NCI-H2081 (cell line): ENCODE measurements at places on chromosomes 2 and 18.

GRCh38 chr2:240851078-240851991 lies 17.3 kb upstream of the AGXT start:
- peak; percentile 77 for DNase-seq

DNA sequence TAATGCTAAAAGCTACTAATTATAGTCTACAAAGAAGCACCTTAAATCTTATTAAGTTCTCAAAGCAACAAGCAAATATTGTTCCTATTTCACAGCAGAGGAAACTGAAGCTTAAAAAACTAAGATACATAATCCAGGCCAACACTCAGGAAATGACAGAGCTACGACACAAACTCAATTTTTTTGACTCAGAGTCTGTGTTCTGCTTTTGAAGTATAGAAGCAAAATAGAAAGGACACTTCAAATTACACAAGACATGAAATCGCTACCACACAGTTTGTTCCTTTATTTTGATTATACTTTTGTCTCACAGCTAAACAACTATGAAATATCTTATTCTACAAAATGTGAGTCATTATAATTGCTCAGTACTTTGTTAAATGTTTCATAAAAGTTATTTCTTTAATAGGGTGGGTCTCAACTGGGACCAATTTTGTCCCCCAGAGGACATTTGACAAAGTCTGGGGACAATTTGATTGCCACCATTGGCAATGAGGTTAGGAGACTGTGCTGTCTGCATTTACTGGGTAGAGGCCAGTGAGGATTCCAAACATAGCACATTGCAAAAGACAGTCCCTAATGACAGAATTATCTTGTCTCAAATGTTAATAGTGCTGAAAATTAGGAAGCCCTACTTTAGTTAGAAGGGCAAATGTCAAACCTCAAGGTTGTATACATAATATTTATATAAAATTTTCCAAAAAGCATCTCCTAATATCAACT lies 101.5 kb upstream of the GRB14 start:
- no peak for DNase-seq

GRCh38 chr2:231800493-231801091 lies 14.3 kb downstream of the COPS7B start:
- DNase-seq: no peak

DNA sequence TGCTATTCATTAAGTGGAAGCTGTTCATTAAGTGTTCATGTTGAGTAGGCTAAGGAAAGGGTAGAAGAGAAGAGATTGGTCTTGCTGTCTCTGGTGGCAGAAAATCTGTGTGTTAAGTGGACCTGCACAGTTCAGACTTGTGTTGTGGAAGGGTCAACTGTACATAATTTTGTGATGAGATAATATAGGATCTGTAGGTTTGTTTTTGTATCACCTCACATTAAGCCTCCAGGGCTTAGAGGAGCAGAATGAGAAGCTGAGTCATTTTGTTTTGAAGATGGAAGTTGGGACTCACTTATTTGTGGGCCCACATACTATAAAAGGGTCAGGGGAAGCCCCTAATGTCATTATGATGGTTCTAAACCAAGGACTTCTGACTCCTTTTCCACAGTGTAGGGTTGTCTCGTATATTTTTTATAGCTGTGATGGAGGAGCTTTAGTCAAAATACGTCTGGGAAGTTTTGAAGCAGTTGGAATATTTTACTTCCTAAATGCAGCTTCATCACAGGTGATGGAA lies 18.2 kb downstream of the PMS1 start:
- DNase-seq: no peak
